PC-3 (cell line): ENCODE measurements at places on chromosomes 1 and 21. TPM values are rescaled to one million over a fixed set of nuclear protein-coding genes. Genes with fewer than 3 reads are reported as not detected.

The TARS2 gene
- total RNA-seq: 56.2 and 61.6 TPM in 2 replicates

The LRRIQ3 gene
- 0.23 and 0.95 TPM in 2 replicates for total RNA-seq

The ANXA9 gene
- total RNA-seq: 0.18 and 0.75 TPM in 2 replicates

The AHDC1 gene
- total RNA-seq: 15.2 and 20.4 TPM in 2 replicates

DNA sequence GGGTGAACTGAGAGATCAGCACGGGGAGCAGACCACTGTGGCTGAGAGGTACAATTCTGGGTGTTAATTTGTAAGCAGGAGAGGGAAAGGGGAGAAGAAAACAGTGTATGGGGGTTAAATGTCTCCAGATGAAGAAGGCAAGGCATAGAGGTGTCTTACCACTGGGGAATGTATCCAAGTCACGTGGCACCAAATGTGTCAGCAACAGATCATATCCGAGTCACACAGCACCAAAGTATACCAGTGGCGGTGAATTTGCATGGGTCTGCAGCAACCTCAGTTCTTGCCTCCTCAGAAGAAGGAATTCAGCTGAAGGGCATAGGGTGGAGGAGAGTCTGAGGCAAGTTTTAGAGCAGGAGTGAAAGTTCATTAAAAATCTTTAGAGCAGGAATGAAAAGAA lies 21.2 kb upstream of the SYCP1 start:
- peak; percentile 43 for DNase-seq

GRCh38 chr1:110319332-110320167 lies 19.6 kb upstream of the RBM15 start:
- no peak for DNase-seq

- DNase-seq: peak; percentile 33
These were observed 85.3 kb upstream of the GPR88 start for GRCh38 chr1:100452641-100453040.

DNA sequence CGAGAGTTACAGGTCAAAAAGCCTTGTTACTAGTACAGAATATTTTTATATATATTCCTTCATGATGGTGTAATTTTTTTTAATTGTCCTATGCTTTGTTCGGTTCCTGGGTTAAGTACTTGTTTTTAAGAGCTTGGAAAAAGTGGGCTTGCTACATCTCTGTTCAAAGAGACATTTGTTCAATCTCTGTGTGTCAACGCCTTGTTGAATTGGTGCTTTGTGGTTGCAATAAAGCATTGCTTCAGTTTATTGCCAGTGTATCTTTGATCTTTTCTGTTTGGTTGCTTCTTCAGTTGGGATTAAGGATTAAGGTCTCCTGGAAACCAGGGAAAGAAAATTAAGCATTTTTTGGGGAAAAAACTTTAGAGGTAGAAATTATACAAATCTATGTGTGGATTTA lies 47.7 kb upstream of the DNASE2B start:
- DNase-seq: no peak

DNA sequence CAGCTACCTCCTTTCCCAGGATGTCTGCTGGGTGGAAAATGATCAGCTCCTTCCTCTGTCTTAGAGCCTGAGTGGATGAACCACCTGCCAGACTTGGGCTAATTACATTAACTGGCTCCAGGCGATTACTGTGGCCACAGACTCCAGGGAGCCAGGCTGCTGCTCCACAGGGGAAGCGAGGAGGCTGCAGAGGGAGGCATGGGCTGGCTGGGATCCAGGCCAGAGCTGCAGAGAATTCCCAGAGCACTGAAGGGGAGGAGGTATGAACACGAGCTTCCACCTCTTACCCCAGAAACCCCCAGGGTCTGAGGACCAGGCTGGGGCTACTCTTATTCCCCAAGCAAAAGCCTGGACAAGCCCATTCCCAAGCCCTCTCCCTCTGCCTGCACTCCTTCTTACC lies 136.0 kb upstream of the KLHDC7A start:
- DNase-seq: no peak

DNA sequence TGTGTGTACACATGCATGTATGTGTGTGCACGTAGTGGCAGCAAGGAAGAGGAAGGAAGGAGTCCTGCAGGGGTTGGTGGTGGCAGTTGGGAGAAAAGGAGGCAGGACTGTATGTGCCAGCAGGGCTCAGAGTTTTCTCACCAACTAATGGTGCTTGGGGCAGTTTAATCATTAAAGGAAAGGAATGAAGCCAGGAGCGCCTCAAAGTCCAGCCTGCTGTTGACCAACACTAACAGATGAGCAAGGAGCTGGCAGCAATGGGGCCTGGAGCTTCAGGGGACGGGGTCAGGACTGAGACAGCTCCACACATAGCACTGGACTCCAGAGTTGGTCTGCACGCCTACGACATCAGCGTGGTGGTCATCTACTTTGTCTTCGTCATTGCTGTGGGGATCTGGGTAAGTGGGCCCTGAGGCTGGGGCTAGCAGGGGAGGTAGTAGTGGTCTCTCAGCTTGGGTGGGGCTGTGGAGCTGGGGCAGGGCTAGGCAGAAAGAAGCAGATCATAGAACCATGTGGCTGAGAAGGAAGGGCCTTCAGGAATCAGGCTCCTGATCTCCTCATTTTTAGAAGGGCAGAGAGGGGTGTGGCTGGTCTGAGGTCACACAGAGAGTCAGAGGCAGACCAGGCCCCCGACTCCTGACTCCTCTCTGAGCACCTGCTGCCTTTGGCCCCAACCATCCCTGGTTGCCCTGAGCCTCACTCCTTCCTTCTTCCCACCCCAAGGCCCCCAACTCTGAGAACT lies at the start of gene SLC5A9:
SLC5A9 (plus strand) TSS at position 216 of the 742 bp plus-strand sequence; CDS start at position 237, 21 bp downstream.
- no peak for DNase-seq

DNA sequence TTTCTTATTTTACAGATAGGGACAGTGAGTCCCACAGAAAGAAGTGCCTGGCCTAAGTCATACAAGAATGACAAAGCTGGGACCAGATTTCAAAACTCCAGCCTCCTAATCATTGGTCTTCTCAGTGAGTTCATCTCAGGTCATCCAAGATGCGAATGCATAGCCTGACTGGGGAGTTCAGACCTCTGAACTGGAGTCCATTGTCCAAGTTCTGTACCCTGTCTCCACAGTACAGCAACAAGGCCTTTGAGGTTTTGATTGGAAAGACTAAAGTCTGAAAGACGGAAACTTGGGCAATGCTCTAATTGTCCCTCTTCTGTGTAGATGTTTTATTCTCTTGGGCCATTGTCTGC lies 62.0 kb downstream of the TNN start:
- no peak for DNase-seq

- no peak for DNase-seq
These were observed 198.7 kb upstream of the PLD5 start for GRCh38 chr1:242723044-242723716.

DNA sequence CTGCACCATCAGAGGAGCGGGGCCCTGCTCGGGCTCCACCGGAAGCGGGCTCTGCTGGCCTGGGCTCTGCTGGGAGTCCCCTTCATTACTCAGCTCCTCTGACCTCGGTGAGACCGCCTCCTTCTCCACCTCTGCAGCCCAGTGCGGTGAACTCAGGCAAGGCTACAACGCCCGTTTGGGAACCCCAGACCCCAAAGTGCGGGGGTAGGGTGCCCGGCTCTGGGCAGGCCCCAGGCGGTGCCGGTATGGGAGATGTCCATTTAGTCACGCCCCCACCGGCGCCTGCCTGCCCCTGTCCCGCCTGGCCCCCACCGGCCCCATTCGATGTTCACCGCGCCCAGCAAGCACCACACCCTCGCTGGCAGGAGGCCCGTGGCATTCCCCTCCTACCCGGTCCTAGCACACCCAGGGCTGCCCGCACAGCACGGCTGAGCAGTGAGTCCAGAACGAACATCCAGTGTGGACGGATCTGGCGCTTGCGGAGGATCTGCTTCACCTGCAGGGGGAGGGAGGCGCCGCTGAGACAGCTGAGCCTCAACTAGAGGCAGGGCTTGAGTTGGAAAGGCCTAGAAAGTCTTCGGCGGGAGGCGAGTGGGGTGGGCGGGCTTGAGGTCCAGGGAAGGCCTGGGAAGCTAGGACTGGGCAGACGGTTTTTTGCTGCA lies 10.0 kb downstream of the MAP3K6 start:
- no peak for DNase-seq

DNA sequence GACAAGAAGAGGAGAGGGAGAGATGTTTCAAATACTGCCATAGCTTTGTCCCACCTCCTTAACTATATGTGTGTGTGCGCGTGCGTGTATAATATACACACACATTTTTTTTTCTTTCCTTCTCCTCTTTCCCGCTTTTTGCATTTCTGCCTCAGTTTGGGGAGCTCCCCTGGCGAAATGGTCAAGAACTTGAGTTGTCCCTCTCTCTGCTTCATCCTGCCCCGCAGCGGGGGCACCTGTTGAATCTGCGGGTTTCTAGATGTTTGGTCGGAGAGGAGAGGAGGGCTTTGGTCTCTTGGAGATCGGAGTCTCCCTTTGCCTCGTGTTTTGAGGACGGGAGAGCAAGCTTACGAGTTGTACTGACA lies 504 bp downstream of the SCCPDH start:
- DNase-seq: peak; percentile 57

- DNase-seq: peak; percentile 70
These were observed 1.6 kb downstream of the COL11A1 start for GRCh38 chr1:103106426-103107341.

- DNase-seq: no peak
These were observed 61.0 kb downstream of the SELENOF start for GRCh38 chr1:86852782-86853408.

GRCh38 chr1:225914947-225915346 lies 9.1 kb downstream of the PYCR2 start:
- no peak for DNase-seq

DNA sequence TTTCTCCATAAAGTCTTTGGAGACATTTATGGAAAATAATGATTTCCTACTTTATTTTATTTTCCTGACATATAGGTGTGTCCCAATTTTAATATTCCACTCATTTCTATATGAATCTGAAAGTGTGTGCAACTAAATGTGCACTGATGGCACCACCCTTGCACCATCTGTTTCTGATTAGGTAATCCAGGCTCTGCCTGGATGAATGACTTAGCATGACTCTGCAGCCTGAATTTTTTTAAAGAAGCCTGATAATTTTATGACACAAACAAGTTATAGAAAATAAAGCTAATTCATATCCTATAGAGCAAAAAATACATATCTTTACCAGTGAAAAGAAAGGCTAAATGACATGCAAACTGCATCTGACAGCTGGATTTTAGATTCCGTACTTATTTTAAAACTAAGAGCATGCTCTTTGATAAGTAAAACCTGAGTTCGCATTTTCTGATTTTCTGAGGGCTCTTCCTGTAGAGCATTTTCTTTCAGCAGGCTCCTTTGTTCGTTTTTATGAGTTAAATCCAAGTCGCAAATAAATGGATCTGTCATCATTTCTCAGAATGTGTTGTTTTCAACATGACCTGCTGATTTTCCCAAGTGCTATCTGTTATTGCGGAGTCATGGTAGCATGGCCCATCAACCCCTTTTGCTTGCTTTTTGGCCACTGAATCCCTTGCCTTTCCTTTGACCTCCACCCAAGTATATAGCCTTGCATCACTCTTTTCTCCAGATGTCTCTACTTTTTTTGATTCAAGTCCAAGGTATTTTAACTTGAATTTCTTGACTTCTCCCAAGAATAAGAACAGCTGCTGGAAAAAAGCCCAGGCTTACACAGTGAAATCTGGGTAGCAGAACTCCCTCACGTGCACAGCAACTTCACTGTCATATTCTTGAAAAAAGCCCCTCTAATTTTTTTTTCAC lies 52.8 kb upstream of the LYPLAL1 start:
- DNase-seq: no peak

DNA sequence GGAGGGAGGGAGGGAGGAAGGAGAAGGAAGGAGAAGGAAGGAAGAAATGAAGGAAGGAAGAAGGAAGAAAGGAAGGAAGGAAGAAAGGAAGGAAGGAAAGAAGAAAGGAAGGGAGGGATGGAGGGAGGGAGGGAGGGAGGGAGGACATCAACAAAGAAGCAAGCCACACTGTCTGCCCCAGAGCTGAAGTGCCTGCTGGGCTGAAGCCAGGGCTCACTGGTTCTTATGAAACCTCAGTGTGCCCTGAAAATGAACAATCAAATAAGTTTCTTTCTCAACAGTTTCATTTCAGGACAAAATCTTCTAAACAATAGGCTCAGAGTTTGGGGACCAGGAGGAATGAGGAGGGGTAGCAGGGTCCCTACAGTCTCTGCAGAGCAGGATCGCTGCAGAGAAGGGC lies 21.1 kb downstream of the ARHGEF19 start:
- DNase-seq: no peak

DNA sequence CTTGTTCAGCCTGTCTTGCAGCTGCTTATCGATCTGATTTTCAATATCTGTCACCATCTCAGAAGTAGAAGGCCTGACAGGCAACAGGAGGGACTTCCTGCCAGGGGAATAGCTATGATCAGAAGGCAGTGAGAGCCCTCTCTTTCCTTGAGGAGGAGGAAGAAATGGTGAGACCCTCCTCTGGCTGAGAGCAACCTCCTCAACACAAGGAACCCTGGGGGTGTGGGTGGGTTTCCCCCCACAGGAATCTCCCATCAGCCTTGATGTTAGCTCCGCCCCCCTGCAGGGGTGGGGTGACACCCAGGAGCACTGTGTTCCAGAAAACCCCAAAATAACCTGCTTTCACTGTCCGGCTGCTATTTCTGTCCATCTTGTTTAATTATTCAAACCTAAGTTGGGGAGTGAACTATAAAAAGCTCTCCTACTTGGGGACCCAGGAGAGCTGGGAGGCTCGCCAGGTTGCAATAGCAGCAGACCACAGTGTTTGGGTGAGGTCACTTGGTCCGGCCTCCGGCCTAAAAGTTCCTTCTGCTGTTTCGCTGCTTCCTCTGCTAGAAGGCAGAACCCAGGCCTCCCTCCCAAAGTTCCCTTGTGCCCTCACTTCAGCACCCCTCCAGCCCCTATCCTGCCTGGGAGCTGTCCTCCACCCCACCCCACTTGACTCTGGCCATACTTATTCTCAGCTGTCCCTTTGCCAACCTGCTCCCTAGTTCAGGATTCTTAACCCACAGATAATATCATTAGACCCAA lies 7.8 kb upstream of the MEF2D start:
- no peak for DNase-seq

DNA sequence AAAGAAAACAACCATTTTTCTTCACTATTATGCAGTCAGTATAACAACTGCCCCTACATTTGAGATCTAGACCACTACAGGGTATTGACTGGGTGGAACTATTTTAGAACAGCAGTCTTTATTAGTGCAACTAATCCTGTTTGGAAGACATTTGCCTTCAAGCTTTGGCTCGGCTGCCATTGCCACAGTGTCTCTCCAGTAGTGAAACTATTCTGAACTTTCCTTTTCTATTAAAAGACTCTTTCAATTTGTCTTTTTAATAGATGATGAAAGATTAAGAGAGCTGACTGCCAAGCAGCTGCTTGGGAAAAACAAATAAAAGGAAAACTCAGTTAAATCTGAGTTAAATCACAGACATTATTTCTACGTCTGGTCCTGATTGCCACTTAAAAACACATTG lies 49.3 kb downstream of the LPGAT1 start:
- DNase-seq: no peak

- DNase-seq: no peak
These were observed 5.5 kb downstream of the KLHL21 start for GRCh38 chr1:6596886-6597776.
